ENCODE measurements at places on chromosomes 16 and 17.

DNA sequence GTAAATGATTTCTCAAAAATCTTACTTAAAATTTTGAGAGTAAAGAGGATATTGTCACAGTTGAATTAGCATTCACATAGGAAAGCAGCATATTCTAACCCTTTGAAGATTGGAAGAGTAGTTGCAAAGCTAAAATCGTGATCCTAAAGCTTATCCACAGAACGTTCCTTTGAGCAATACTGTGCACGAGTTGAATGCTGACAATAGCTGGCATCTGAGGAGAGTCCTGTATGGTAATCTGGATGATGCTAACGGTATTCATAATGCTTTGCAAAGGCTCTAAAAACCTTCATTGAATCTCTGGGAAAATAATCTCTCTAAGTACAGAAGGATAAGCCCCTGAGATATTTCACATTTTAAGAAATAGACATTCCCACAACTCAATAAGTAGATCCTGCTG, 354.6 kb downstream of the CDH8 start:
- no peak for DNase-seq

DNA sequence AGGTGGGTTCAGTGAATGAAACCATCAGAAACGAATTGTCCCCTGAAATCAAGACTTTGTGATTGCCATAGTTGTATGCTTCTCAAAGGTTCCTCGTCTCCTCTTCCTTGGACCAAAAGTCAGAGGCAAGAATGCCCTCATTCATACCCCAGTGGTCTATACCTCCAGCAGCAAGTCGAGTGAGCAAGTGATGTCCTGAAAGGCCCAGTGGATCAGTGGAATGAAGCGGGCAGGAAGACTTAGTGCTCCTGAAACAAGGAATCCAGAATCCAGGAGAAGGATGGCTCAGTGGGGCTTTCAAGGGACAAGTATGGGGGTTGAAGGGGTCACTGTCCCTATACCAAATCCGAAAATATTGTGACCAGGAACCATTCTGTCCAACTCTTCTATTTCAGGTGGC, 5.3 kb upstream of the ERBB2 start:
- DNase-seq, result no peak

GRCh38 chr16:16019488-16019887, 70.1 kb downstream of the ABCC1 start:
- no peak for DNase-seq

DNA sequence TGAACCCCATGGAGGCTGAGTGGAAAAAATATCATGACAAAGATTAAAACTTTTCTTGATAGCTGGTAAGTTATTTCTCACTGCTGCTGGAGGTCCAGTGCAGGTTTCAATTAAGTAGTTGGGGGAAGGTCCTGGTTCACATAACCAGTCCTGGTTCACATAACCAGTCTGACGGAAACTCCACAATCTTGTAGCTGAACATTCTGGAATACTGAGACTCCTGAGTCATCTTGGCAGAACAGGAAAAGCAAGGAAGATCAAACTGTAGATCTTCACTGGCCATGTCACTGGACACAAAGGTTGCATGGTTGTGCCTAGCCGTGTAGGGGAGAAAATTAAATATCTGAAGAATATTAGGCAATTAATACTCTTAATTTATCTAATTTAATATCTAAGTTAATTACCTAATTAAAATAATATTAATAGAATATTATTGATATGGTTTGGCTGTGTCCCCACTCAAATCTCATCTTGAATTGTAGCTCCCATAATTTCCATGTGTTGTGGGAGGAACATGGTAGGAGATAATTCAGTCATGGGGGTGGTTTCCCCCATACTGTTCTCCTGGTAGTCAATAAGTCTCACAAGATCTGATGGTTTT, 48.6 kb upstream of the CNTNAP4 start:
- DNase-seq, result no peak

Measured in stimulated activated CD8-positive, alpha-beta memory T cell treated with anti-CD3 and anti-CD28 coated beads, Interleukin-4, amount 100 ng/mL, for 24 hours (primary cell).